AG04450 (cell line): ENCODE measurements at places on chromosomes 2 and 18.
A peak's percentile ranks its signal among the peaks of the same experiment; 100 is the strongest.

- DNase-seq = no peak
Measured at GRCh38 chr2:187360286-187360685, 87.8 kb downstream of the CALCRL start.

- no peak for DNase-seq
Measured at GRCh38 chr2:107462181-107462580, 364.5 kb upstream of the RGPD4 start.

GRCh38 chr18:9275890-9276289 is 58.7 kb upstream of the TWSG1 start:
- no peak for DNase-seq

GRCh38 chr2:49619804-49620203 is 465.5 kb upstream of the FSHR start:
- no peak for DNase-seq

- peak; percentile 52 for DNase-seq
Measured at GRCh38 chr2:98909317-98910211, 26.5 kb downstream of the CRACDL start.

GRCh38 chr18:62751977-62752376 is 36.6 kb downstream of the PHLPP1 start:
- no peak for DNase-seq

- DNase-seq = no peak
Measured at GRCh38 chr2:152433289-152433688, 98.3 kb downstream of the FMNL2 start.

GRCh38 chr2:238099714-238100048 is 459 bp upstream of the ESPNL start:
- DNase-seq = no peak

DNA sequence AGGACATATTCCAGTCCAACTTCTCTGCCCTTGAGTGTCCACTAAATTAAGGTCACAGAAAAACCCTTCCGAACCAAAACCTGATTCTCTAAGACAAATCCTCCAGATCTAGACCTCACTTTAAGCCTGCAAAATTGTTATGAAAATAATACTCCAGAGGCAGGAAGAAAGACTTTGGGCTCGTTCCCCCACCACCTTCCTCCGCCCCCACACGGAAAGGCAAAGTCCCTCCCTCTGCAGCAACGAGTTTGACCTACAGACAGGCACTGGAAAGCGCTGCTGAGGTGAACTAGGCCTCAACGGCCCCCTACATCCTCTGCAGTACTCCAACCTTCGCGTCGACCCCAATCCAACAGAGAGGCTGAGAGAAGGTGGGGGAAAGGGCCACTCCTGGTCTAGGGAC is 808 bp downstream of the ATP5MC3 start:
- DNase-seq = no peak

GRCh38 chr2:122884889-122885288 is 1129.4 kb downstream of the TSN start:
- no peak for DNase-seq

DNA sequence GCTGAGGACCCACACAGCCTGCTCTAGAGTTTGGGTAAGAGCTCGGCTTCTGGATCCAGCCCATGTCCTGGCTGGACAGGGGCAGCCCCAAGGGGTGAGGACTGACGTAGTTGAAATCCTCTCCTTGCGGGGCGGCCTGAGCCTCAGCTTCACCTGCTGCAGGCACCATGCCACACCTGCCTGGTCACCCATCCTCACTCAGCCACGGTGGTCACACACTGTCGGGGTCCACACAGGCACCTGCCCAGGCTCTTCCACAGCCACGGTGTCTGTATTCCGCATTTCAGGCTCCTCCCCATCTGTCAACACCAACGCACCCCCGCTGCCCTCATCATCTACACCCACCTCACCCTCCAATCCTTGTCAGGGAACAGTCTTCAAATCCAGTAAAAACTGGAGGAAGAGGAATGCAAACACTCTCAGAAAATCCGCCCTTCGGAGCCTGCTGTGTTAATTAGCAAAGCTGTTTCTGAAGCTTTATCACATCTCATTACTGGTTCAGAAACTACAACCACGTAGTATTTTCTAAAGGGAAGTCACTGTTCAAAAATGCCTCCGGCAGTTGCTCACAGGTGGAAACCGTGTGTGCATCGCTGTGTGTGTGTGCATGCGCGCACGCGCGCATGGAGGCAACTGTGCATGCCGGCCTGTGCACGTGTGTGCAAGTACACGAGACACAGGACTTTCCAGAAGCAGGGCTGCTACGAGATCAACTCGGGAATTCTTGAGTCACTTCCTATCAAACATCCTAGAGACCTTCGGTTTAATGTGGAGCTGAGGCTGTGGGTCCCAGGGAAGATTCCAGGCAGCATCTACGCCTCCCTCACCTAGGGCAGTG is 38.2 kb downstream of the SLC66A2 start:
- no peak for DNase-seq

- no peak for DNase-seq
Measured at GRCh38 chr2:236512902-236513435, 56.7 kb upstream of the ACKR3 start.

- DNase-seq = no peak
Measured at GRCh38 chr2:20231598-20232026, 6.7 kb upstream of the SDC1 start.

DNA sequence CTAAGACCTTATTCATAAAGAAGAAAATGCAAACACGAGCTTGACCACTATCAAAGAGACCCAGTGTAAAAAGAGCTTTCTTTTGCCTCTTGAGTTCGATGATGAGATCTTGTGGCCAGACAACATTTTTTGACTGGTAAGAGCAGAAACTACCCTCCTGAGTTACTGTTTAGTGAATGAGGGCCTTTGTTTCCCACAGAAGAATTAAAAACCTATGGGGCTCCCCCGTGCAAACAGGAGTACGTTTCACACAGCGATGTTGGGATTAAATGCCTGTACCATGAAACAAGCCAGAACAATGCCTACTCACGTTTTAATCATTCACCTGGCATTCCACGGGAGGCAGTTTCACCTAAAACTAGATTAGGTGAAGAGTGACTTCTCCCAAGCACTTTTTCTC is 36.0 kb downstream of the MYCN start:
- DNase-seq = no peak

DNA sequence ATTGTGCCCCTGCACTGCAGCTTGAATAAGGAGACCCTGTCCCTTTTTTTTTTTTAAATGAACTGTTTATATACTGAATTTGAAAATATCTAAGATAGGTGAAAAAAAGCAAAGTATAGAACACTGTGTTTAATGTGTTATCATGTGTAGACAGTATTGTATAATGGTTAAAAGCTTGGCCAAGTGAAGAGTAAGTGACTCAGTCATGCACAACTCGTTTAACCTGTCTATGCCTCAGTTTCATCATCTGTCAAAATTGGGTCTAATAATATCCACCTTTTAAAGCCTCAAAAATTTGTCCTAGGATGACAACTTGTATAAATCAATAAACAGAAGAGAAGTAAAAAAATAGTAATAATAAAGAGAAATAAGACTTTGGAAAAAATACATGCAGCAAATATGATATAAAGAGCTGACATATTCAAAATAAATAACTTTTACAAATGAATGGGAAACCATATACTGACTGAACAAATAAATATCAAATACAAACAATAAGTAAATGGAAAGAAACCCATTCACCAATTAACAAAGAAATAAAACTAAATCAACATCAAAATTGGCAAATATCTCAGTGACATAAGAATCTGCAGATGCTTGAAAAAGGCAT is 113.7 kb downstream of the C2orf74 start:
- DNase-seq = no peak

GRCh38 chr2:181589779-181590178 is 67.1 kb downstream of the CERKL start:
- no peak for DNase-seq

GRCh38 chr2:57965219-57965618 is 81.4 kb upstream of the VRK2 start:
- no peak for DNase-seq

DNA sequence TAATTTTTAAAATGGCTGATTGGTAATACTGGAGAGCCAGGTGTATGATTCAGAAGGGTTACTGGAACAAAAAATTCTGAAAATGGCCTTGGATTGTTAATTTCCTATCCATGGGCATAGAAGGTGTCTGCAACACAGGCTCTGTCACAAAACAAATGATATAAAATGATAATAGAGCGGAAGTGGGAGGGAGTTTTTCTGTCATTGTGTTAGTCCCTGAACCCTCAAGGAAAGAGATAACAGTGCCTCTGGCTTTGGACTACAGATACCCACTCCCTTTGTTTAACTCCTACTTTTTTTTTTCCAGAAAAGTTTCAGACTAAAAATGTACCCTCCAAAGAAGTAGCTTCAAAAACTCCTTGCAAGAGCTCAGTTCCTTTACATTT is 28.0 kb upstream of the YES1 start:
- DNase-seq = no peak

GRCh38 chr2:238942726-238943300 is 94.9 kb downstream of the TWIST2 start:
- no peak for DNase-seq

GRCh38 chr18:8525692-8526091 is 83.5 kb upstream of the RAB12 start:
- no peak for DNase-seq

DNA sequence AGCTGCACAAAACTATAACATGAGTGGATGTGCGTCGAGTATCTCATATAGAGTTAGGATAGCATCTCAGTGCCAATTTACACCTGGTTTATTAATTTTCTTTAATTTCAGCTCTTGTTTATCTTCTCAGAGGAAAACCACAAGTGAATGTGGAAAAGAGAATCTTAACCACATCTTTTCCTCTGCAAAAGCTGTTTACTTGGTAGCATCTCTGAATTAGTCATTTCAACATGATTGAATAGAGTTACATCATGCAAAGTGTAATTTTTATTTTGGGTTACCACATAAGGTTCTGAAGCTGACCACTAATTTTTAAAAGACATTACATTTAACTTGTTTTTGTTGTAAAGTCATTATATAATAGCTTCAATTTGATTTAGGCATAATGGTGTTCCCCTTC is 83.8 kb upstream of the FAM237A start:
- no peak for DNase-seq

DNA sequence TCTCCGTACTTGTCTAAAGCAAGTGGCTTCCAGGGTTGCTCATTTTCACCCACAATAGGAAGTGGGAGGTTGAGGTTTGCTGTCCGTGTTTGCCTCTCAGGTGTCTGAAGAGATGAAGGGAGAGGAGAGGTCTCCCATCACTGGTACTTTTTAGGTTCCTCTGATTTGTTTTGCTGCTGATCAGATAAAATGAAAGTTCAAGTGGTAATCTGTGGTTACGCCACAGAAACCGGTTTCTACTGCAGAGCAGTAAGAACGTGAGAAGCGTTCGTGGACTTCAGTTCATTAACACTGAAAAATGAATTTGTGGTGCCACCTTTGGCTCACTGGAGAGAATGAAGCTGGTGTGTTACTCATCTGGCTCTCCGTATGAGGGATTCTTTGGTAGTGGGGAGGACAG is 118.2 kb downstream of the GBX2 start:
- DNase-seq = no peak

DNA sequence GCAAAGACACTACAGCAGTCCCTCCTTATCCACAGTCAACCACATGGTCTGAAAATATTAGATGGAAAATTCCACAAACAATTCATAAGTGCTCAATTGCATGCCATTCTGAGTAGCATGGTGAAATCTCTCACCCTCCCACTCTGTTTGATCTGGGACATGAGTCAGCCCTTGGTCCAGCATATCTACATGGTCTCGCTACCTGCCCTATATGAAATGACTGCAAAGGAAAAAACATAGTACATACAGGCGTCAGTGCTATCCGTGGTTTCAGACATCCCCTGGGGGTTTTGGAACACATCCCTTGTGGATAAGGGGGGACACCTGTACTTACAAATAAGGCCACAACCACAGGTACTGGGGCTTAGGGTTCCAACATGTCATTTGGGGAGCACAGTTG is 73.7 kb downstream of the CABLES1 start:
- DNase-seq = no peak

DNA sequence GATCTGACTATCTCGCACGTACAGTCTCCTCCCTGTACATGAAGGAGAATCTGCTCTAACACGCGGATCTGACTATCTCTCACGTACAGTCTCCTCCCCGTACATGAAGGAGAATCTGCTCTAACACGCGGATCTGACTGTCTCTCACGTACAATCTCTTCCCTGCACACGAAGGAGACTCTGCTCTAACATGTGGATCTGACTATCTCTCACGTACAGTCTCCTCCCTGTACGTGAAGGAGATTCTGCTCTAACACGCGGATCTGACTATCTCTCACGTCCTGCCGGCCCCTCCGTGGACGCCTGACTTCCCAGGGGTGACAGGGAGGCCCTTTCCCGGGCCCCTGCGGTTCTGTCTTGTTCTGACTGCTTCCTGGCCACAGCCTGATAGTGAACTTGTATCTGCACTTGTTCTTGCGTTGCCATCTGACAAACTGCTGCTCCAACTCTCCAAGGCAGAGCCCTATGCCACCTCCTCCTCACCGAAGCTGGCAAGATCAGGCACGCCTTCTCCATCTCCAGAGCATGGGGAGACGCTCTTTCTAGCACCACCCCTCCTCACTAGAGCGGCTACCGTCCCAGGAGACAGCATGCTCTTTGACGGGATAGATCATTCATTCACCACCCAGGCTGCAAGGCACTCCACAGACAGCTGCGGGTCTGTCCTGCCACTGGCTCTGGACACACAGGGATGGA is 238.6 kb downstream of the TWIST2 start:
- DNase-seq = no peak

DNA sequence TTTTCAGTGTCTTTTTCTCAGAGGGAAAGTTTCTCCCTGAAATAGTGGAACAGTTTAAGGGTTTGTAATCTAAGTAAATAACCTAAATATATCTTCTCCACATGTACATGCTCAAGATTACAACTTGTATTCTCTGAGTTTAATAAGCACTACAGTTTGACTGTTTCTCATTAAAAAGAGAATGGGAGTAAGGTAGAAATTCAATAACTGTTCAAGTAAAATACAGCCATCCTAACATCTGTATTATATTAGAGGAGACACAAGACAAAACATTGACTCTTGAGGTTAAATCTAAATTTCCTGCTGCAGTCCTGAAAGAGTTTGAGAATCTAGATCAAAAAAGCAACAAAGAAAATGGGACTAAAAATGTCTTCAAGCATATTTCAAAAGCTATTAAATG is 73.0 kb upstream of the ZNF397 start:
- no peak for DNase-seq

GRCh38 chr2:31314761-31315160 is 80.8 kb downstream of the EHD3 start:
- DNase-seq = no peak

DNA sequence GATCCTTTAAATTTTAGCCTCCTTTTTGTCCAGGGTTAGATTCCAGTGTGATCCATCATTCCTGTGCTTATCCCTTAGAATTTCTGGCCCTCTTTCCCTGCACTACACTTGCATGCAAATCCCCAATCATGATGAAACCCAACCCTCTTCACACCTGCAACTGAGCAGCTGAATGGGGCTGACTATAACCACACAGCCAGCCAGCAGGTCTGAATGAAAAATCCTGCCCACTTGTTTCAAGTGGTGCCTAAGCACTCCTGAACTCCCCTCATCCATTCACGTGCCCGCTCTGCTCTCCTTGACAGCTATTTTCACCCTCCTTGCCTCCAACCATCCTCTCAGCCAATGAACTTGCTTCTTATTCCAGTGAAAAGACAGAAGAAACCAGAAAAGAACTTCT is 80.5 kb upstream of the AFF3 start:
- DNase-seq = no peak
